ENCODE measurements at places on chromosomes 2 and 18. TPM values are rescaled to one million over a fixed set of nuclear protein-coding genes. Genes with fewer than 3 reads are reported as not detected.
A peak's percentile ranks its signal among the peaks of the same experiment; 100 is the strongest.

C2orf42 gene
- 20.8 TPM for total RNA-seq

DNA sequence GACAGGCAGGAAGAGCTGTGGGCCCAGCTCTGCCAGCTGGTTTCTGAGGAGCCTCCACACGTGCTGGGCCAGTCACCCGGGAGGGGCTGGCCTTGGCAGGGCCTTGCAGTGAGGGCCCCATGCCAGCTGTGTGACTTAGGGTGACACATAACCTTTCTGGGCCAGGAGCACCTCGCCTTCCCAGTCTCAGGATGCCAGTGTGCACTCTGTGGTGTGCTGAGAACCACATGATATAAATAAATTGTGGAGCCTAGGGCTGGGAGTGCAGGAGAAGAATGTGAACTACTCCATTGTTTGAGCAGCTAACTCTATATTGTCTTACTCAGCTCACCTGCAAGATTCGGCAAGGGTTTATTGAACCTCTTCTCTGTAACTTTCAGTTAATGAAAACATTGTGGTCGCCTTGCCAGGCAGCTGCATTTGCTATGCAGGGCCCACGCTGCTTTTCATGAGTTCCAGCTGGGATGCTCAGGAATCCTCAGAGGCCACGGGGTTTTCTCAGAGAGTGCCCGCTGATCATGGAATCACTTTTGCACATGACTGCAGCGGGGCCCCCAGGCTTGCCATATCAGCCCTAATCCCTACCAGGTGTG lies 222.3 kb downstream of the SH3RF3 start:
- DNase-seq: peak; percentile 73

TOGARAM2 gene
- total RNA-seq: not detected

- no peak for DNase-seq
Measured at GRCh38 chr2:95026471-95027368, 1.2 kb downstream of the MAL start.

DNA sequence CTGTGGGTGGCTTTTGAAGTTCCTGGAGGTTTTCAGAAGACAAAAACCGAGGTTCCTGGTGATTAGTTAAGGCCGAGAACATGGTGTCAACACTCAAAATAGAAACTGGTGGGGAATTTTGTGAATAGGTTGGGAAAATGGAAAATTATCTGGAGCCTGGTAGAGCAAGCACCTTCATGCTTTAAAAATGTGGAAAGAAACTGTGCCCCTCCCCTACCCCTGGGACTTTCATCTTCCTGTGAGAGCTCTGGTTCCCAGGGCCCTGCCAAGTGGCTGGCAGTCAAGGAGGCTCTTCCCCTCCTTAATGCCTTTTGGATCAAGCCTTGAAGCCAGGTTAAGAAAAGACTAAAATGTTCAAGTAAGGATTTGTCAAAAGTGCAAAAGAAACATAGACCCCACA lies 1.9 kb upstream of the CRACDL start:
- peak; percentile 51 for DNase-seq

REG3G gene
- not detected for total RNA-seq

DNA sequence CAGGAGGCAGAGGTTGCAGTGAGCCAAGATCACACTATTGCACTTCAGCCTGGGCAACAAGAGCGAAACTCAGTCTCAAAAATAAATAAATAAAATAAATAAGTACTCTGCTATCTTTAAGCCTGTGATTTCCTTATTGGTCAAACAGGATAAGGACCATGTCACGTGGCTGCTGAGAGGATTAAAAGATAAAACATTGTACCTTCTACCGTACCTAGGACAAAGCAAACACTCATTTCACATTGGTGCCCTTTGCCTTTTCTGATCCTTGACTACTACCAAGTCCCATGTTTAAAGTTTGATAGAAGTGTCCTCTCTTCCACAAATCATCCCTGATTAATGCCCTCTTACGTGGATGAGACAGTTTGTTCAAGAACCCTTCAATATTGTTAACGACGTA lies 120.2 kb upstream of the TFCP2L1 start:
- no peak for DNase-seq

DNA sequence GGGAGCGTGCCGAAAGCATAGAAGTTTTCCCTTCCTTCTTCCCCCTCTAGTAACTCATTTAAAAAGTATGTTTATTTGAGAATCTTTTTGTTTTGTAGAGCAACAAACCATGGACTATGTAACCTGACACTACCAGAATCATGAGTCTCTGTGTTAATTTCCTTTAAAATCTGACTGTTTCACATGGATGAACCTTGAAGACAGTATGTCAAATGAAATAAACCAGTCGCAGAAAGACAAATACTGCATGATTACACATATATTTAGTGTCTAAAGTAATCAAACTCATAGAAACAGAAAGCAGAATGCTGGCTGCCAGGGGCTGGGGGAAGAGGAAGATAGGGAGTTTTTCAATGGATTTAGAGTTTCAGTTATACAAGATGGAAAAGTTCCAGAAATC lies 32.3 kb downstream of the PTPN2 start:
- peak; percentile 43 for DNase-seq

DNA sequence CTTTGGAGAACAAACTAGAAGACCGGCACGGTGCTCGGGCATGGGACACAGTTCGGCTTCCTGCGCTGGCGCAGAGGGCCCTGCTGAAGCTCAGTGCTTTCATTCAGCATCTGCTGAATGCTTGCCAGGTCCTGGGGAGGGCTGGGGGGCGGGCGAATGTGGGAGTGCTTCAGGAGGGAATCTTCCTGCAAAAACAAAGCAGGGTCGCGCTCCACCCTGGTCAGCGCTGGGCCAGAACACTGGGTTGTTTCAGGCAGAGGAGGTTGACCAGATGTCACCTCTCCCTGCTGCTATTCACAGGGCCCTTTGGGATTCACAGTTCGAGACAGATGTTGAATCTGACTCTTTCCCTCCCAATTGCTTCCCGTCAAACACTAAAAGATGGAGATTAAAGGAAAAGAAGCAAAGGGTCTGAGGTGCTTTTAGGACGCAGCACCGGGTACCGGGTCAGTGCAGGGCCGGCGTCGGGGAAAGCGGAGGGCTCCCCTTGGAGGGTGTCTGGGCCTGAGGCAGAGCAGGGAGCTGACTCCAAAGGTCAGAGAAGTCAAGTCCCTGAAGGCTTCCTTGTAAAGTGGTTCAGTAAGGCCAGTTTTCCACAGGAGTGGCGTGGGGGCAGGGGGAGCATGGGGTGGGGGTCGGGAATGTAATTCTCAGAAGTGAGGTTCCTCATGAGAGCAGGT lies 82.1 kb upstream of the PXDN start:
- DNase-seq: no peak

- no peak for DNase-seq
Measured at GRCh38 chr18:48127606-48128005, 197.1 kb upstream of the SMAD2 start.
